ENCODE measurements at places on chromosomes 6 and 20.

DNA sequence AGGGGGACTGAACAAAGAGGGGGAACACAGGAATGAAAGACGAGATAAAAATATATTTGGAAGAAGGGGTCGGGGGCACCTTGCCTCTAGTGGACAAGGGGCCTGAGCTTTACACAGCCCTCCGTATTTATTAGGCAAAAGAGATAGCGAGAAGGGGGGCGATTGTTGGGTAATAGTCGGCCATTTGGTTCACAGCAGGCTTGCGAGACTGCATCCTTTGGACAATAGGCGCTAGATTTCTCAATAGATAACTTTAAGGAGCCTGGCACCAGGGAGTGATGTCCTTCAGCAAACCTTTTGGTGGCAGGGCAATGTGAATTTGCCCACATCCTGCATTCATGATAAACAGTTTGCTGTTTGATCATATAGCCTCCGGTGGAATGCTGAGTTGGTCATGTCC is 3.0 kb upstream of the NANP start:
- DNase-seq, result no peak

DNA sequence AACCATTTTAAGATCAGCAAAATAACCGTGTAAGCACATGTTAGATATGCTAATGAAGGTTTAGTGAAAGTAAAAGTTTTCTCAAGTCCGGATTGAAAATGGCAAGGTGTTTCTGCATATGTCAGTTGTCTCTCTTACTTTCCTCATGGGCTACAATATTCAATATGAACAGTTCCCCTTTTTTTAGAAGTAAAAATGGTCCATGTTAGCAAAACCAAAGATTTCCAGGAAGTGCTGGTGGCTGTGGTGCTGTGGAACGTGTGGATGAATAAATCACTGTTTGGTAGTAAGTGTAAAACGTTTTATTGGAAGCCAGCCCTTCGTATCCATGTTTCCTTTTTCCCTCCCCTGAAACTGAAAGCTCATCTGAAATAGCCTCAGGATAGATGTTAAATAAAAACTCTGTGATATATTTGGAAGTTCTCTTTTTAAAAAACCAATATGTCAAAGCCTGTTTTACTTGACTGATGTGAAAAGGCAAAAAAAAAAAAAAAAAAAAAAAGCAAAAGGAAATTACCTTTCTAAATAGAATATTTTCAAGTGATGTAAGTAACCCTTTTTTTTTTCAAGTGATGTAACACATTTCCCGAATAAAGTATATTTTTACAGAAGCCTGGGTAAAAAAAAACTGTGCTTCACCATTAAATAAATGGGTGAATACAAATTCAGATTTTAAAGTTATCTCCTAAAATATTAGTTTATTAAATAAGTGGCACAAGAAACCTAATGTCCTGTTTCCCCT is 41.9 kb downstream of the PLEKHG1 start:
- no peak for DNase-seq

GRCh38 chr6:110326609-110327008 is 31.5 kb downstream of the METTL24 start:
- no peak for DNase-seq

DNA sequence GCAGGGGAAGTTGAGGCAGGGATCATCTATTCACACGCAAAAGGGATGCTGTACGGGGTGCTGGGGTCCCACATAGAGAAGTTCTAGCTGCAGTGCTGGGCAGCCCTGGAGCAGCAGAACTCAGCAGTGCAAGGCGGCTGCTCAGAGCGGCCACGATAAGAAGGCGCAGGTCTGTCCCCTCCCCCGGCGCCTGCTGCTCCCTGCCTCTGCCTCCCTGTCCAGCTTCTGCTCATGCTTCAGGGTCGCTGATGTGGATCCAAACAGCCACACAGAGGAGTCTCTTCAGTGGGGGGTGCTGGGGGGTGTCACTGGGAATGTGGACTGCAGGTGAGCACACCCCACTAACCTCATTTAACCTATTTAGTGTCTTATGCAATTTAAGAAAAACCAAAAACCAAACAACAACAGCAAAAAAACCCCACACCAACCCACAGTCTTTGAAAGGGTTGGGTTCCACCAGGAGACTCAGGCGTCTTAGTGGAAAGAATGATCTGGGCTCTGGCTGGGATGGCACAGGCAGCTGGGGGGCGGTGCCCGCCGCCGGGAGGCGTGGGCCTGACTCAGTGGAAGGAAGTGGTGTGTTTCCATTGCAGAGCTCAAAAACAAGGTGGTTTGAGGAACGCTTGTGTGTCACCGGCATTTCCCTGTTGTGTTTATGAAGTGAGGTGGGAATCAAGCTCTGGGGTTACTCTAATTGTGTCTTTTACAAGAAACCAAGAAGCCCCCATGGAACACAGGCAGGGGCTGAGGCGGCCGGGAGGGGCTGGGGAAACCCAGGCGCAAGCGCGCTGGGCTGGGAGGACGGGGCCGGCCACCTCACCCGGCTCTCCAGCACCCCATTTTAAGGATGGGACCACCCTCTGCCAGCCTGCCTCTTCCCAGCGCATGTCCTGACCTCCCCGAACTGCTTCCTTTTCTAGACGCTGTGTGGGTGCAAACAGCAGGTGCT is 55.1 kb downstream of the IRF4 start:
- DNase-seq, result peak; percentile 84

GRCh38 chr6:138817799-138818198 is 21.9 kb downstream of the ECT2L start:
- no peak for DNase-seq

DNA sequence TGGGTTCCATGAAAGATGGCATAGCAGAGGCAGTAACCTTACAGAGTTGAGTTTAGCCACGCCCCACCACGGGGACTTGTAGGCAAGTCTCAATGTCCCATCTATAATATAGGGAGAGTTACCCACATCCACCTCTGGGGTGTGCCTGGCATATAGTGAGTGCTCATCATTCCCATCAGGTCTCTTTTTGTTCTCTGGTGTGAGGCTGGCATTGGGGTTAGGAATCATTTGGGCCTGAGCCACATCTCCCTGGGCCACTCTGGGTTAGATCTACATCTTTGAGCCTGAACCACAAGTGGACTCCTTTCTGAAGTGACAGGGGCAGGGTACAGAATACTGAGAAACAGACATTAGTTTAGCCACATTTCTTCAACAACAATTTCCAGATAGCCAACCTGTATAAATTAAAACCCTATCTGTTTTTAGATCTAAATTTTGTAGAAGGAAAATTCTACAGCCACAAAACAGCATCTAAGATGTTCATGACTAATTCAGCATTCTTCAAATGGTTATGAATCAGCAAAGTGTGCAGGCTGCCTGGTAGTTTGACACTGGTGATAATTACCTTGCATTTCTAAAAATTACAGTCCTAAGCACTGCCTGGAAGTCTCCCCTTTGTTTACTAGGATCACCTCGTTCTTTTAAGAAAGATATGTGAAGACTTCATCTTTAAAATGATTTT is 20.1 kb downstream of the RNF24 start:
- DNase-seq, result peak; percentile 12

- DNase-seq, result no peak
These were observed 197.0 kb upstream of the FKBP1C start for GRCh38 chr6:63014290-63014689.

- DNase-seq, result no peak
These were observed 688.4 kb downstream of the HTR1B start for GRCh38 chr6:76774781-76775384.

DNA sequence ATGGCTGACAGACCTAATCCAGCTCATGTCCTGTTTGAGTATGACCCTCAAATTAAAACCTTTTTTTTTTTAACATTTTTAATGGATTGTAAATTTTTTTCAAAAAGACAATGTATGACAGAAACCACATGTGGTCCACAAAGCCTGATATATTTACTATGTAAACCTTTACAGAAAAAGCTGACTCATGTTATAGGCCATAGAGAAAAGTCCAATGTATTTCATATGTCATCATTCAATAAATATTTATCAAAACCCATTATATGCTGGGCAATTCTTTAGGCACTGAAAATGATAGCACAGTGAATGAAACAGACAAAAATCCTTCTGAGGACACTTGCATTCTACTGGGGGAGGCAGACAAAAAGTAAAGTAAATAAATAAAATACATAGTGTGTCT is 826.2 kb upstream of the FLRT3 start:
- no peak for DNase-seq

- no peak for DNase-seq
These were observed 76.6 kb upstream of the PMEPA1 start for GRCh38 chr20:57786304-57786932.

DNA sequence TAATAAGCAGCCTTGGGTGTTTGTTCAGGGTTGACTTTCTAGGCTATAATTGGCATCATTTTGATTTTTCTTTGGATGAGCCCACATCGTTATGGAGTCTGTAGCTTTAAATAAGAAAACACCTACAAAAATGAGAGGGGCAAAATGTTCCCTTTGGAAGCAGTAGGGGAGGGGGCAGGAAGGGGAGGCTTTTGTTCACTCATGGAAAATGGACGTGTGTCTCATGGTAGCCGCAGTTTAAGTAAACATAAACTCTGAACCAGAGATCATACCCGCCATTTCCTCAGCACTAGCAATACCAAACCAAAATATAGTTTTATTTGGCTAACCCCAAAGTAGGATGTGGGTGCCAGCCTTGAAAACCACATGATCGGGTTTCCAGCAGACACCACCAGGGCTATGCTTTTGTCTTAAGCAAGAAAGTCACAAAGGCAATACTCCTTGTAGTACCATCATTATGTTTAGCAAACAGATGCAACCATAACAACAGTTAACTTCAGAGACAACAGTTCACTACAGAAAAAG is 572.5 kb upstream of the JAG1 start:
- no peak for DNase-seq

GRCh38 chr6:188821-189655 is 103.2 kb upstream of the DUSP22 start:
- DNase-seq, result peak; percentile 70

- DNase-seq, result no peak
These were observed 97.9 kb upstream of the NEDD9 start for GRCh38 chr6:11330413-11330760.

DNA sequence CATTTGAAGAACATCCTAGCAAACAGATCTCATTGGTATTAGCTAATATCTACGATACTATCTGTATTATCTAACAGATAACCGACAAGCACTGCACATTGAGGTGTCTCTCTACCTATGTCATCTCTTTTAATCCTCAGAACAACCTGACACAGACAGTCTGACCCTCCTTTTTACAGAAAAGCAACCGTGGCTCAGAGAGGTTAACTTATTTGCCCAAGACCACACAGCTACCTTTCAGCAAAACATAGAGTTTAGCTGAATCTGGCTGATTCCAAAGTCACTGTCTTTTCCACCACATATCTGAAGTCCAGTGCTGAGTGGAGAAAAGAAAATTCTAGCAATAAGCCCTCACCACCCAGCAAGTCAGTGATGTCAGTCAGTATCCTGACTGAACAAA is 358.7 kb upstream of the JARID2 start:
- no peak for DNase-seq

GRCh38 chr20:54494303-54495006 is 19.1 kb downstream of the DOK5 start:
- no peak for DNase-seq

All from activated CD4-positive, alpha-beta T cell treated with anti-CD3 and anti-CD28 coated beads, Interleukin-2, amount 50 U/mL, for 1 hour (primary cell).